ENCODE measurements at places on chromosomes 3 and 15. TPM values are rescaled to one million over a fixed set of nuclear protein-coding genes. Genes with fewer than 3 reads are reported as not detected.

- no peak for DNase-seq
Measured at GRCh38 chr3:89783341-89783927, 676.0 kb downstream of the EPHA3 start.

The EPHB1 gene
- total RNA-seq, result 4.2 TPM

The SOX14 gene
- not detected for total RNA-seq

GRCh38 chr15:39580485-39581241, at the start of gene THBS1:
Gene THBS1 (plus strand): TSS chr15:39581079. CDS start chr15:39581858, 779 bp downstream.
- peak; percentile 98 for DNase-seq
